ENCODE measurements at places on chromosomes 16 and 17.

GRCh38 chr17:66942451-66943264, 21.8 kb upstream of the CACNG4 start:
- no peak for DNase-seq

DNA sequence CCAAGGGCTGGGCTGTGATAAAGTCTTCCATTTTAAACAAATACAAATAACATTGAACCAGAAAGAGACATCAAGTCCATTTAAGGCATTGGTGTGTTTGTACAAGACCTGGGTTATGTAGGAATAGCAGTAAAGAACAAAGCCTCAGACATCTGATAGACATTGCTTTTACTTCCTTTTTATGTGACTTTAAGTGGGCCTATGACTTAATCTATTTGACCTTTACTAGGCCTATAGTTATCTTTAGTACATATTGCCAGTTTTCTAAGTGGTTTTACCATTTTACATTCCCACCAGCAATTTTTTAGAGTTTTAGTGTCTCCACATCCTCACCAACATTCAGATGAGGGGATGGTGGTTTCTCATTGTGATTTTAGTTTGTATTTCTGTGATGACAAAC, 298.8 kb downstream of the ZFHX3 start:
- no peak for DNase-seq

DNA sequence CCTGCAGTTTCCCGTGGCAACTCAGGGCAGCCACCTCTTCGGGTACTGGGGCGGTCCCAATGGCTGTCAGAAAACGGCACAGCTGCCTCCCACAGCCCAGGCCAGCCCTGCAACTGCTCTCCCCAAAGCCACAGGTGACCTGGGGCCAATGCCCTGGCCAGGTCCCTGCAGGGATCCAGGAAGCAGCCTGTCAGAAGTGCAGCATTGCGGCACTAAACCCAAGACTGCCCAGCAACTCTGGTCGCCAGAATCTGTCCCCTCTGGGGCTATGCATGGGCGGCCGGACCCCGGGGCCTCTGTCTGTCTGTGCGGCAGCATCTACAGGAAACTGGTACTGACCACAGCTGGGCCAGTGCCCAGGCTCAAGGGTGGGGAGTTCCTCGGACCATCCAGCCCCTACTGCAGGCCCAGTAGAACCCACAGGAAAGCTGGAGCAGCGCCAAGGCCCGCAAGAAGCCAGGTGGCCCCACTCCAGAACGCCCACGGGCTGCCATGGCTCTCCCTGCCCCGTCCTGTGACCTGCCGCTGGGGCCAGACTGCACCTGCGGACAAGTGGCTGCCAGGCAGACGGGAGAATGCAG, 5.5 kb downstream of the CYBC1 start:
- no peak for DNase-seq

DNA sequence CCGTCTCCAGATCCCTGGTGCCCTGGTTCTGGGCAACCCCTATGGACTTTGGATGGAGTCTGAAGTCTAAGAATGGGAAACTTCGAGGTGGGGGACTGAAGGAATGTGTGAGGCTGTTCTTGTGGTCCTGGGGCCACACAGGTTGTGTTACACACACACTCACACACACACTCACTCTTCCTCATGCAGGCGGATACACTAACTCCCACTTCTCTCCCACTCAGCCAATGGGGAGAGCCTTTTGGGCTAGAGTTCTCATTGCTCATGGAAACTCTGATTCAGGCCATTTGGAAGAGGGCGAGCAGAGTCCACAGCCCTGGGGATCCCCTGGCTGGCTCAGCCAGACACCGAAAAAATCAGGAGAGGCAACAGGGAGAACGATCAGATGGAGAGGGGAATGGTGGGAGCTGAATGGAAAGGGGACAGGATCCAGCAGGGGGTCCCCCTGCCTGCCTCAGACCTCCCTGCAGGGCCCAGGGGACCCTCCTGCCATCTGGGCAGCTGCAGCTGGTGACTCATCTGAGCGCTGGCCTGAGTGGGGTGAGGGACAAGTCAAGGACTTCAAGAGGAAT, 9.1 kb downstream of the IGFBP4 start:
- no peak for DNase-seq

GRCh38 chr16:450785-451512, 25.5 kb downstream of the RAB11FIP3 start:
- DNase-seq = no peak

GRCh38 chr17:55466671-55467070, 44.6 kb downstream of the SMIM36 start:
- no peak for DNase-seq

DNA sequence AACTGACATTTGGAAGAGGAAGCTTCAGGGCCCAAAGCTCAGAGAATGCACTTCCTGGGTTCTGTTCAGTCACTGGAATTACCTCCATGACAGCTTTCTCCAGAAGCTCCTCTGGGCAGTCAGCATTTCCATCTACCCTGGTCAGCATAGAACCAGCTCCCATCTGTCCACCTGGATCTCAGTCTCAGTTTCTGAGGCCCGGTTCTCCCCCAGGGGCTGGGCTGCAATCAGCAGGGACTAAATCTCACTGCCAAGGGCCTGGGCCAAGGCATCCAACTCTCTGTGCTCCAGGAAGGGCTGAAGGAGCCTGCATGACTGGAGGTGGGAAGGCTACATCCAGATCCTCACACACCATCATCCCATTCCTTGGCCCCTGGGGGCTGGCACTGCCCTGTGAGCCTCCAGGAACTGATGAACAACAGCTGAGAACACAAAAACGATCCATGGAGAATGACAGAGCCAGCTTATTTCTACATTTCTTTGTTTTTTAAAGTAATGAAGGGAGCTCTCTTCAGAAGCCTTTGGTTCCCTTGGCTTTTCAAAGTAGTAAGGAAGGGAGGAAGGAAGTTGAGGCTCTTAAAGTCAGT, 66.3 kb upstream of the MRTFB start:
- DNase-seq = no peak

- DNase-seq = no peak
Observed at GRCh38 chr17:42362245-42362961, 25.8 kb downstream of the STAT3 start.

GRCh38 chr16:85948616-85949265, 49.8 kb downstream of the IRF8 start:
- DNase-seq = no peak

GRCh38 chr16:69408475-69408874, 15.9 kb upstream of the CYB5B start:
- DNase-seq = no peak

GRCh38 chr16:55947366-55947765, 72.2 kb upstream of the CES5A start:
- no peak for DNase-seq

DNA sequence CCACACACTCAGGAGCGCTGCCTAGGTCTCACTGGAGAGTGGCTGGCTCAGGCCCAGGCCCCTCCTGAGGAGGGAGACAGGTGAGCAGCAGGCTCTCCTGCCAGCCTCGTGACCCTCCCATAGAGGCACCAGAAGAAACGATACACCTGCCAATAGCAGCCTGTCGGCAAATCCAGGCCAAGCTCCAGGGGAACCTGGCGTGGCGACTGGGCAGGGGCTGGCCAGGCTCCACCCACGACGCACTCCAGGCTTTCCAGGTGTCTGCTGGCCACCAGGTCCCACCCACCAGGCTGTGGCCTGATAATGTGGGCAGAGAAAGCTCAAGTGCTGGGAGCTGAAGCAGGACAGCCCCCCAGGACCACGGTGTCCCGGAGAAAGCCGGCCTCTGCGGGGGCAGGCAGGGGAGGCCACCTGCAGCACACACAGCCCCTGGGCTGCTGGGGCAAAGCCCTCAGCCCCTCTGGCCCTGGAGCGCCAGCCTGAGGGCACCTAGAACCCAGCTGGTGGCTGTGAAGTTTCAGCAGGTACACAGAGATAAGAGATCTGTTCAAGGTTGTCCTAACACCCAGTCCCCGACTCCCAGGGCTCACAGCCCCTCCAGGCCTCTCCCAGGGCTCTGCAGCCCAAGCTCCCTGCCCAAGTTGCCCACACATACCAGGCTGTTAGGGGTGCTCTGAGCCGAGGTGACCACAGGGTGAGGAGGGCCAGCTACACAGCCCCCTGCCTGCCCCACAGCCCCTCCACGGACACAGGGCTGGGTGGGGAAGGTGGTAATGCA, 2.4 kb downstream of the PGAP6 start:
- DNase-seq = no peak

DNA sequence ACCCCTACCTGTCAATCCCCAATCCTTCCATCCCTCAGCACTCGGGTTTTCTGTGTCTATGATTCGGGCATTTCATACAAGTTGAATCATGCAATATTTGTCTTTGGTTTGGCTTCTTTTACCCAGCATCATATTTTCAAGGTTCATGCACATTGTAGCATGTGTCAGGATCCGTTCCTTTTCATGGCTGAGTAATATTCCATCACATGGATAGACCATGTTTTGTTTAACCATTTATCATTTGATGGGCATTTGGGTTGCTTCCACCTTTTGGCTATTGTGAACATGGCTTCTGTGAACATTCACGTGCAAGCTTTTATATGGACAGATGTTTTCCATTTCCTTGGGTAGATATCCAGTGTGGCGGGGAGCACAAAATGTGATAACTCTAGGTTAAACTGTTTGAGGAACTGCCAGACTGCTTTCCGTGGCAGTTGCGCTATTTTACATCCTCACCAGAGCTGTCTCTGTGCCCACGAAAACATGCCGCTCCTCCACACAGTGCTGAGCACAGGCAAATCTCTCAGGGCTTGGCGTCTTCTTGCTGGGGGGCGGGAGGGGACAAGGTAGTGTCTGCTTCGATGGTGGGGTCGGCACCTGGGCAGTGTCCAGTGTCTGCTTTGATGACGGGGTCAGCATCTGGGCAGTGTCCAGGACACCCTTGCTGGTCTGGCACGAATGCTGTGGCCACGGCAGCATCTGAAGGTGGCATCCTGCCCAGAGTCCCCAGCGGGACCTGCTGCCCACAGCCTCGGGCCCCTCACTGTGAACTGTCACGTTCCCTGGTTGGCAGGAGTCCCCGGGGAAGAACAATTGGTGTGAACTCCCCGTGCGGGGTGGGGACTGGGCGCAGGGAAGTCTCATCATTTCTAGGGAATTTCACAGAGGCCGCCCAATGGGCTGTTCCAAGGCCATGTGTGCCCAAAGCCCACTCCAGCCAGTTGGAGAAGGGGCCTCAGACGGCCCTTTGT, 32.4 kb upstream of the JPH3 start:
- DNase-seq = no peak

- DNase-seq = no peak
Observed at GRCh38 chr17:81196505-81197408, 26.0 kb downstream of the CEP131 start.

DNA sequence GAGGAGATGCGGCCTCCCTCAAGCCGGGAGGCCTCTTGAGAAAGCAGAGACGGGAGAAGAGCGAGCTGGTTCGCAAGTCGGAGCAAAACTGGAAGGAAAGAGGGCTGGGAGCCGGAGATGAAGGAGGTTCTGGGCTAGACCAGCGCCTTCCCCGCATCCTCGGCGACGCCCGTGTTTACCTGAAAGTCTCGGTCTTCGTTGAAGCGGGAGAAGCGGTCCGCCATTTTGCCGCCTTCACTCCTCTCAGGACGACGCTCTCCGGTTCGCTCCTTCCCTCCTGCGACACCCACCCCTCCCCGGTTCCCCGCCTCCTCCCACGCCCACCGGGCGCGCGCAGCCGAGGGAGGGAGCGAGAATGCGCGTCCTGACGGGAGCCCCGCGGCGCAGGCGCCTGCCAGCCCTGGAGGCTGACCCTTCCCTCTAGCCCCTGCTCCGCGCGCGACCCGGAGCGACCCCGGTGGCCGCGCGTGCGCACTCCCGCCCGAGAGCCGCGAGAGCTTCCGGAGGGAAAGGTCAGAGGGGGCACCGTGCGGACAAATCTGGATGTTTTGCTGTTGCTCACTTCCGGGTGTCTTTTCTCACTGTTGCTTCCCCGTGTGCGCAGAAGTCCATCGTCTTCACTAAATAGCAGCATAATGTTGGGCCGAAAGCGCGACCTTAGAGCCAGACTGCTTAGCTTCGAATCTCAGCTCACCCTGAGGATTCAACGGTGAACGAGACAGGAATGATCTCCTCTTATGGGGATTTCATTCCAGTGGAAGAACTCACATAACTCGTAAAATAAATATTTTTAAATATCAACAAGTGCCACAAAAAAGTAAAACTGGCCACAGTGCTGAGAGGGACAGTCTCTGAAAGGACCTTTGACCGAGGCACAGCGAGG, at the start of gene GPATCH8:
TSS of gene GPATCH8 (minus strand) at position 260 of the 883 bp plus-strand sequence. CDS start at position 224, 36 bp downstream.
- DNase-seq = peak; percentile 98

DNA sequence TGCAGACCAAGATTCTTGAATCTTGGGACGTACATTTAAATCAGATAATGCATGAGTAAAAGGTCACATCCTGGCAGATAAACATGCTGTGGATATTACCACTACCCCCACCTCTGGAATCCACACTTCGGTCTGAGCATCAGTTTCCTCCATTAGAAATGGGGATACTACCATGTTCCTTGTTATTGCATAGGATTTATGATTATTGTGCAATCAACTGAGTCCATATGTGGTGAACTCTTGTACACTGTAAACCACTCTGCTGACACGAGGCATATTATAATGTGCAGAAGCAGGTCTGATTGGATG, 108.7 kb downstream of the VAT1L start:
- DNase-seq = no peak

- DNase-seq = no peak
Observed at GRCh38 chr16:86578061-86578599, at the start of gene FOXL1. TSS of gene FOXL1 (plus strand) at chr16:86578549. CDS start at chr16:86578724, 175 bp downstream.

DNA sequence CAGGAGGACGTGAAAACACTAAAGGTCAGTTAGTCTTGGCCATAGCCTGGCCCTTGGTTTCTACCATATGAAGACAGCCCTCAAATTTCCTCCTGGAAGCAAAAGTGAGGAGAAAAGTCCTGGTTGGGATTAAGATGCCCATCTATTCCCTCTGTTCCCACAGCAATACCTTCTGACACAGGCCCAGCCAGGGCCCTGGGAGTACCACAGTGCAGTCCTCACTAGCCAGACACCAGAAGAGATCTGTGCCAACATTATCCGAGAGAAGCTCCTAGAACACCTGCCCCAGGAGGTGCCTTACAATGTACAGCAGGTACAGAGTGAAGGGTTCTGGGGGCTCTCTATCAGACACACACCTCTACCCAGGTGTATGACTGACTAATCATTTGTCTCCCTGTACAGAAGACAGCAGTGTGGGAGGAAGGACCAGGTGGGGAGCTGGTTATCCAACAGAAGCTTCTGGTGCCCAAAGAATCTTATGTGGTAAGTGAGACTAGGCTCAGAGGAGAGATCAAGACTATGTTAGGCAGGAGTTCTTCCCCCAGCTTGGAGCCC, 4.1 kb downstream of the ERAL1 start:
- no peak for DNase-seq

DNA sequence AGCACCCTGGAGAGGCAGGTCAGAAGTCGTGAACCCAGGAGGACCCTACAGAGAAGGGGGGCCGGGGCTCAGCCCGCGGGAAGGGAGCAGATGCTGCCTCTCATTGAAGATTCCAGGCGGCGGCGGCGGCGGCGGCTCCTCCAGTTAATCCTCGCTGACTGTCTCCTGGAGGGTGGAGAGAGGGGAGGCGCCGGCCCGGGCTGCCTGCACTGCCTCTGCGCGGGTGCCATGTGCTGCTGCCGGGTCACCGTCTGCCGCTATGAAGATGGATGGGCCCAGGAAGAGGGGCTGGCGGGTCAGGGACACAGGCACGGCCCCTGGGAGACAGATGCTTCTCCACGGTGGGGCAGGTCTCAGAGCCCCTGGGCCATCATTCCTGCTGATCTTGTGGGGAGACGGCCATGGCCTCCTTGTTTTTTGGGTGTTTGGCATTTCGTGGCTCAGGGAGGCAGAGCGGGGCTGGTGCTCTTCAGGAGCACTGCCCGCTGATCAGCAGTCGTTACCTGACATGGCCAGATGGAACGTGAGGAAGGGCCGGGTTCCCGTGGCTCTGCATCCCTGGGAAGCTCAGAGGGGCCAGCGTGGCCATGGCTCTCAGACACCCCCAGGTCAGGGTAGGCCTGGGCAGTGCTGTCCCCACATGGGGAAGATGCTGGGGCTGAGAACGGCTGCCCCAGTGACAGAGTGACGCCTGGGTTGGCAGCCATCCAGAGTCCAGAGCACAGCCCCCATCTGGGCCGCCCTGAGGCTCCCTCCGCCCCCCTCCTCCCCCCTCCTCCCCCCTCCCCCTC, 36.1 kb downstream of the GINS2 start:
- DNase-seq = peak; percentile 80

All from left forelimb (tissue), 1 donor.